ENCODE measurements at places on chromosomes 5 and 9.

- no peak for DNase-seq
Observed at GRCh38 chr5:167036585-167036984, 1254.9 kb upstream of the WWC1 start.

DNA sequence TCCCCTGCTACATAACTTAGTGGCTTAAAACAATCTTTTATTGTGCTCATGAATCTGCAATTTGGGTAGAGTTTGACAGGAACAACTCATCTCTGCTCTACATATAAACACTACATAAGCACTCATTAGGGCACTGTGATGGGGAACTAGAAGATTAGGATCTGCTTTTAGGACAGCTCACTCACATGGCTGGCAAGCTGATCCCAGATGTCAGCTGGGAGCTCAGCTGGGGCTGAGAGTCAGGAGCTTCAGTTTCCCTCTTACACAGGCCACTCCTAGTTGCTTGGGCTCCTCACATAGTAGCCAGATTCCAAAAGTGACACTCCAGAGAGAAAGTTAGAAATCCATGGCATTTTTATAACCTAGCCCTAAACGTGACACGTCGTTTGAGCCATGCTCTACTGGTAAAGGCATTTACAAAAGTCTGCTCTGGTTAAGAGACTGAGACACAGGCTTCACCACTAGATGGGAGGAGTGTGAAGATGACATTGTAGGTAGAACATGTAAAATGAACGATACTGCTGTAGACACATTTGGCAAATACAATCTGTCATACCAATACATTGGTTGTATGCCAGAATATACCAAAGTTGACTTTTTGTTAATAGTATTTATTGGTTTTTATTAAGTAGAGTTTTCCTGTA lies 23.6 kb downstream of the SCAI start:
- DNase-seq, result no peak

GRCh38 chr5:26662806-26663360 lies 375.5 kb downstream of the CDH9 start:
- no peak for DNase-seq

DNA sequence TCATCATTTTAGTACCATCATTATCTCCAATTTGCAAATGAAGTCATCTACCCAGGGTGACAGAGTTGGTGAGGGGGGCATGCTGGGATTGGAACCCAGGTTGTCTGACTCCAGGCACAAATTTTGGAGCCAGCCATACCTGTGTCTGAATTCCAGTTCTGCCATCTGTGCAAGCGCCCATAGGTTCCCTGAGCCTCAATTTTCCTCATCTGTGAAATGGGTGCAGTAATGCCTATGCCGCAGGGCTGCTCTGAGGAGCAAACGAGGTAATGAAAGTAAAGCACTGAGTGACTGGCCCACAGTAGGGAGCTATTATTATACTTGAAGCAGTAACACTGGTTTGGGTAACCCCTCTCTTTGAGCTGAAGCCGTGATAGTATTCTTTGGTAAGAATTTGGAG lies 49.6 kb downstream of the SH3PXD2B start:
- no peak for DNase-seq

DNA sequence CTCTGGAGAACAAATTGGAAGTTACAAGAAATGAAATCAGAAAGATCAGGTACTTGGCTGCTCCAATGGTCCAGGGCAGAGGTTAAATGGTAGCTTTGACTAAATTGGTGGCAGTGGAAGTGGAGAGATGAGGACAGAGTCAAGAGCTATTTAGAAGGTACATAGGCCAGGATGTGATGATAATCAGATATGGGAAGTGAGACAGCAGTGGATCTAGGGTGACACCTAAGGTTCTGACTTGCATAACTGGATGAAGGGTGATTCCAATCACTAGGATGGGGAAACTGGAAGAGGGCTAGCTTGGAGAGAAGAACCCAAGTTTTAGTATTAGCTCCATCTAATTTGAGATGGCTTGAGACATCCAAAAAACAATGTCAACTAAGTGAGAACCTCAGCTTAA lies 24.0 kb upstream of the NDUFB6 start:
- DNase-seq, result no peak

DNA sequence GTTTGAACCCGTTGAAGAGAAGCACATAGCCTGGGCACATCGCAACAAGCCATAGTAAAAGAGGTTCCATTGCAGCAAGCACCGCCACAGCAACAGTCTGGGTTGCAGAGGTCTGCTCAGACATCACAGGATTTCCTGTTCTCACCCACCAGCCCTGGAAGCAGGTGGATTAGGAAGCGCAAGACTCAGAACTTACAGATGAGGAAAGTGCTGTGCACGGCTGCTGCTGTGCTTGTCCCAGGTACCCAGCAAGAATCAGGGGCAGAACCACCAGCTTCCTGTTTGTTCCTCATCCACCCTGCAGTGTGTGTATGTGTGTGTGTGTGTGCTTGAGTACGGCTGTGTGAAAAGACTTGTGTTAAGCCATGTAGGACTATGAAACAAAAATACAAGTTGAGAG lies 124.7 kb upstream of the IRX2 start:
- DNase-seq, result no peak

- DNase-seq, result no peak
Observed at GRCh38 chr5:33206962-33207506, 233.7 kb upstream of the TARS1 start.

DNA sequence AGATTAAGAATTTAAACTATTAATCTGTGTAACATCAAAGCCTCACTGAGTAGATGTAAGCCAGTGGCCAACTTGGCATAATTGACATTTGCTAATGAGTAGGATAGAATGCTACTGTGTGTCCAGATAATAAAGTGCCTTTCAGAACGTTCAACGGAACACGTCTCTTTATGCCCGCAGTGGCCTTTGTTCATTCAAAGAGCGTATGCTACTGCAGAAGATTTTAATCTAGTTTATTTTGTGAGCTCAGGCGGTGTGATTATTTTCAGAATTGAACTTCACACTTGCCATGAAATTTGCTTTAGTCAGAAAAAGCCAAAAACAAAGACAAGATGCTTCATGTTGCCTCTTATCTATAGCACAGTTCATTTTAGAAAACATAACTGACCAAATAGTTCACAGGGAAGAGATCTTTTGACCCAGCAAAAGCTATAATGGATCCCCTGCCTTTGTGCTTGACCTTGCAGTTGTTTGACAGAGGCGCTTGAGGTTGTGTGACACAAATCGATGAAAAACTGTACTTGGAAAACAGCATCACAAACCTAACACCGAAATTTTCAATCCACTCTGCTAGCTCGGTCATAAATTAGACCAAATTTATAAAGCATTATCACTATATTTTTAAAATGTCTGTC lies 530.9 kb upstream of the TYRP1 start:
- no peak for DNase-seq

DNA sequence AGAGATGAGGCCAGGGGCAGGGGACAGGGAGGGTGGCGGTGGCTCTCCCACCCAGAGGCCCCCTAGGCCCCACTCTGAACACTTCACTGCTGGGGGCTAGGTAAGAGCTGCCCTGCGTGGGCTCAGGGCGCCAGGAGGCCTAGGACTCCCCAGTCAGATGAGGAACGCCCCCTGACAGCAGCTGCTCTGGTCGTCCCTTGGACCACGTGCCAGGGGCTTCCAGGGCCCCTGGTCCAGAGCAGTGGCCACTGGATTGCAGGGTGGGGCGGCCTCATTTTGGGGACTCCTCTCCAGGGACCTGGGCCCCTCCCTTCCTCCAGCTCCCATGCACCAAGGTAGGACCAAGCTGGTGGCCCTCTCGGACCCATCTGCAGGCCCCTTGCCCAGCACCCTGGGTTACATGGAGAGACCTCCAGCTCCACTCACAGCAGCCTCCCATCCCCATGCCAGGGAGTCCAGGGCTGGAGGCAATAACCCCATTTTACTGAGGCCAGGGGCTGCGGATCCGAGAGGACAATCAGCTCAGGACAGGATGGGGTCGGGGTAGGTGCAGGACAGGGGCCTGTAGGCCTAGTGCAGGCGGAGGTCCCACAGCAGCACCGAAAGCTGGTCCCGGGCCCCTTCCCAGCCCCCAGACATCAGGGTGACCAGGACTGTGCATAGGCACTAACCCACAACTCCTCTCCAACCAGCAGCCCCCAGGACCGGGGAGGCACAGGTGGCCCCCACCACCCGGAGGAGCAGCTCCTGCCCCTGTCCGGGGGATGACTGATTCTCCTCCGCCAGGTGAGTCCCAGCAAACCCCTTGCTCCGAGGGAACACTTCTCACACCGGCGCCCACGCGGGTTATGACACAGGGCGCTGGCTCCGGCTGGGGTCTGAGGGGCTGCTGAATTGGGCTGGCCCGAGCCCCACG lies 1.5 kb downstream of the EGFL7 start:
- no peak for DNase-seq

DNA sequence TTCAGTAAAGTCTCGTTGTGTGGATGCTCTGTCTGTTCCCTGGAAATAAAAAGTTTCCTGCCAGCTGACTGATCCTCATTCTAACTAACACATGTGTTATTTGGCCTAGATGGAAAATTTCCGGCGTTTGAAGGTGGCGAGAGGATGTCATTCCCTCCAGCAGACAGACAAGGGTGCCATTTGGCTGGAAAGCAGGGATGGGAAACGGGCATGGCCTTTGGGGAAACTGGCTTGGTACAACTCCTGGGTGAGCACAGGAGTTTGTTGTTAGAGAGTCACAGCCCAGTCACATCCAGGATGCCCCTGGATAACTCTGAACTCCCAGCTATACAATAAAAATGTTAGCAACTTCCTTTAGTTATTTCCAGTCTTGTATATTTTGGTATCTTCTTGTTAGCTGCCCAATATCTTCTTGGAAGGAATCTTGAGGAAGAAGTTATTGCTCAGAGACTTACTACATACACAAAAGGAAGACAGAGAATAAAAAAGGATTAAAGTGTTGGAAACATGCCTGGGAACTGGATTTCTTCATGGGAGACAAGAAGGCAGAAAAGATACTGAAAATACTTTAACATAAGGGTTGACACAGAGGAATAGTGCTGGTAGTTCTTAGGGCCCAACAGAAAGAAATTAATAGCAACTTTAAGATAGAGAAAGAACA lies 41.9 kb downstream of the TEK start:
- no peak for DNase-seq

- no peak for DNase-seq
Observed at GRCh38 chr5:111511831-111512374, 432 bp downstream of the STARD4 start.
